ENCODE measurements at places on chromosomes 13 and 19.

- peak; percentile 75 for DNase-seq
Measured at GRCh38 chr19:3146677-3147100, 10.9 kb downstream of the GNA15 start.

DNA sequence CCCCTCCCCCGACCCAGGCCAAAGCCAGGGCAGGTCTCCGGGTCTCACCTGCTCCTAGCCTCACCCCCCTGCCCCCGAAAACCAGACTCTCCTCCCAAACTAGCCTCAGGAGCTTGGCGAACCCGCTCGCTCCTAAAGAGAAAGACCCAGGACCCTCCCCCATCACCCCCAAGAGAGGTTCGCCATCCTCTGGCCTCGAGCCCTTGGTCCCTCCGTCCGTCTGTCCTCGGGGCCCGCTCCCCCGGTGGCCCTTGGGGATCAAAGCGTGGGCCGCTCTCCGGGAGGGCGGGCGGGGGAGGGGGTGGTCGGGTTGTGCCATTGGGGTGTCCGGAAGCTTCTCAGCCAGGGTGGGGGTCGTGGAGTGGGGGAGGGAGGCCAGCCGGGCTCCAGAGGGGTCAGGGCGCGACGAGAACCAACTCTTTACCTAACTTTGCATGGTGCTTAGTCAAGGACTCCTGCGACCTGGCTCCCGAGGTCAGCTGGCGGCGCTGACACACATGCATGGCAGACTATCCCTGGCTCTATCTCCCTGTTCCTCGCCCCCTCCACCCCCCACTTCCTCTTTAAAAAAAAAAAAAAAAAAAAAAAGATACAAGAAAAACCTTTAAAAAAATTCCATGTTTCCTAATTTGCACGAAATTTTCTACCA is 15.6 kb downstream of the SMIM24 start:
- DNase-seq: no peak

DNA sequence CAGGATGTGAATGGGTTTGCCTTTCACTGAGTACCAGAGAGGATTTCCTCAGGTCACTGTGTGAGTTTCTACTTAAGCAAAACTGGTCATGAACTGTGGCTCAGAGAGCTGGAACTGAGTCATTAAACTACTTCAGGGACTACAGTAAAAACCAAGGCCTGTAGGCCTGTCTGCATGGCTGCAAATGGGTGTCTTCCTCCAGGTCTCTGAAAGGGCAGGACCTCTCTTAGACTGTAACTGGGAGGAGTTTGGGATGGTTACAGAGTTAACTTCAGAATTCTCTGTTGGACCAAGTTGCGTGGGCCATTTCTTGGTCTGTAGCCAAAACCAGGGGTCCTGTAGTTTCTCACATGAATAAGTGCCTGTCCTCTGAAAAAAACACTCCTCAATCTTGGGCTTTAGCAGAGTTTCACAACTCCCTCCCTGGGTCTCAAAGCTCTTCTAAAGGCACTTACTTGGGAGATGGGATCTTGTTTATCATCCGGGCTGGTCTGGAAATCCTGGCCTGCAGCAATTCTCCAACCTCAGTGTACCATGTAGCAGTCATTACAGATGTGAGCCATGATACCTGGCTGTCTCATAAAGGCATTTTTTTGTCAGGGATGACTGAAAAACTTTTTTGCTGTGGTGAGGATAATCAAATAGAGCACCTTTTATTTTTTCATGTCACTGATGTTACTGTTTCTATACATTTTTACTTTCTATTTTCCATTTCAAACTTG is 19.7 kb downstream of the ZNF714 start:
- no peak for DNase-seq

- no peak for DNase-seq
Measured at GRCh38 chr19:15871570-15871969, 26.3 kb downstream of the CYP4F2 start.

- DNase-seq: no peak
Measured at GRCh38 chr13:61247149-61247936, 168.3 kb downstream of the PCDH20 start.

DNA sequence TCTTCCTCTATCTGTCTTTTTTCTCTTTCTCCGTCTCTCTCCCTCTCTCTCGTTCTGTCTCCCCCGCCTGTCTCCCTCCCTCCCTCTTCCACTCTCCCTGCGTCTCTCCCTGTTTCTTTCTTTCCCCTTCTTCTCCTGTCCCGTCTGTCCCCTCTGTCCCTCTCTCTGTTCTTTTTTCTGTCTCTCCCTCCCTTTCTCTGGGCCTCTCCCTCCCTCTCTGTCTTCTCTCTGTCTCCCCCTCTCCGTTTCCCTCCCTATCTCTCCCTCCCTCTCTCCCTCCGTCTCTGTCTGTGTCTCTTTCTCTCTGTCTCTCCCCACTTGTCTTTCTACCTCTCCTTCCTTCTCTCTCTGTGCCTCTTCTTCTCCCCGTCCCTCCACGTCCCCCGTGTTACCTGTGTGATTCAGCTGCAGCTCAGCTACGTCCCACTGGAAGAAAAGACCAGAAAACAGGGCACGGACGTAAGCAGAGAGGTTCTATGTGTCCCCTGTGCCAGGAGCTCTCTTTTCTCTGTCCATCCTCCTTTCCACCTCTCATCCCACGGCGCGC is 1.2 kb downstream of the CD70 start:
- no peak for DNase-seq

DNA sequence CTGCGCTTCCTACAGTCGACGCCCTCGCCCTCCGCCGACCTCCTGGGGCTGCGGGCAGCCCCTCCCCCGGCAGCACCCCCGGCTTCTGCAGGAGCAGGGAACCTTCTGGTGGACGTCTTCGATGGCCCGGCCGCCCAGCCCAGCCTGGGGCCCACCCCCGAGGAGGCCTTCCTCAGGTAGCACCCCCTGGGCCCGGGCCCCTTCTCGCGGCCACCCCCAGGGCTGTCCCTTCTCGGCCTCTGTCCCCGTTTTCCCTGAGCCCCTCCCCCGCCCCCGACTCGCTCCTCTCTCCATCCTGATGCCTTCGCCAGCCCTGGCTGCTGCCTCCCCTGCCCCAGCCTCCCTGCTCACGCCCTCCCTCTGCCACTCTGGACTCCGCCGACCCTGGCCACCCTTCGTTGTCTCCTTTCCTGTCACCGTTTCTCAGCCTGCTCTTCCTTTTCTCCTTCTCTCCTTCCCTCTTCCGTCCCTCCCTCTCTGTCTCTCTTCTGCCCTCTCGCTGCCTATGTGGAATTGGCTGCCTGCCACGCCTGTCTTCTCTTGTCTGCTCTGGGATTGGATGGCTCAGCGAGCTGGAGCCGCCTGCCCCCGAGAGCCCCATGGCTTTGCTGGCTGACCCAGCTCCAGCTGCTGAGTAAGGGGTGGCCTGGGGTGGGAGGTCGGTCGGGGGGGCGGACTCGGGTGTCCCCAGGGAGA is 11.0 kb downstream of the FUZ start:
- no peak for DNase-seq

GRCh38 chr13:110108348-110109139 is 198.4 kb downstream of the COL4A1 start:
- no peak for DNase-seq

GRCh38 chr13:33547035-33547434 is 261.5 kb upstream of the STARD13 start:
- no peak for DNase-seq

DNA sequence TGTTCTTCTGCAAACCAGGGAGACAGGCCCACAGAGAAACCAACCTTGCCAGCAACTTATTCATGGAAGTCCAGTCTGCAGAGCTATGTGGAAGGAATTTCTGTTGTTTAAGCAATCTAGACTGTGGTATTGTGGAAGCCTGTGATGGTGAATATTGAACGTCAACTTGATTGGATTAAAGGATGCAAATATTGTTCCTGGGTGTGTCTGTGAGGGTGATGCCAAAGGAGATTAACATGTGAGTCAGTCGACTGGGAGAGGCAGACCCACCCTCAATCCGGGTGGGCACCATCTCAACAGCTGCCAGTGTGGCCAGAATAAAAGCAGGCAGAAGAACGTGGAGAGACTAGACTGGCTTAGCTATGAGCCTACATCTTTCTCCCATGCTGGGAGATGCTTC is 606.0 kb downstream of the EFNB2 start:
- no peak for DNase-seq

- DNase-seq: no peak
Measured at GRCh38 chr19:57359300-57359699, 4.1 kb upstream of the TRAPPC2B start.

- no peak for DNase-seq
Measured at GRCh38 chr13:112940236-112940635, 28.8 kb upstream of the MCF2L start.

- DNase-seq: no peak
Measured at GRCh38 chr13:58397596-58398387, 766.2 kb downstream of the PCDH17 start.

DNA sequence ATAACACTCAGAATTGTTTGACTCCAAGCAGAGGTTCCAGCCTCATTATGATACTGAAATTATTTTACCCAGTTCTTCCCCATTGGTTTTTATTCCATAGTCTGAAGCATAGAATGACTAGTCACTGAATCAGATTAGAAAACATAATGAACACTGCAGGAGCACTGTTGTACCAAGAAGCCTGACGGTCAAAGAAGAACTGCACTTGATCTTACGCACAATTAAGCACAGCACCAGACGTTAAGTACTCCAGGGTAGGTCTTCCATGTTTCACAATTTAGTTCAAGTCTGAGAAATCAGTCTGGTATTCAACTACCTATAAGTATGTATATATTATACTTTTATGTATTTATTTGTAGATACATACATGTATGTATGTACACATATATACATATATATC is 973.5 kb upstream of the SPRY2 start:
- no peak for DNase-seq

DNA sequence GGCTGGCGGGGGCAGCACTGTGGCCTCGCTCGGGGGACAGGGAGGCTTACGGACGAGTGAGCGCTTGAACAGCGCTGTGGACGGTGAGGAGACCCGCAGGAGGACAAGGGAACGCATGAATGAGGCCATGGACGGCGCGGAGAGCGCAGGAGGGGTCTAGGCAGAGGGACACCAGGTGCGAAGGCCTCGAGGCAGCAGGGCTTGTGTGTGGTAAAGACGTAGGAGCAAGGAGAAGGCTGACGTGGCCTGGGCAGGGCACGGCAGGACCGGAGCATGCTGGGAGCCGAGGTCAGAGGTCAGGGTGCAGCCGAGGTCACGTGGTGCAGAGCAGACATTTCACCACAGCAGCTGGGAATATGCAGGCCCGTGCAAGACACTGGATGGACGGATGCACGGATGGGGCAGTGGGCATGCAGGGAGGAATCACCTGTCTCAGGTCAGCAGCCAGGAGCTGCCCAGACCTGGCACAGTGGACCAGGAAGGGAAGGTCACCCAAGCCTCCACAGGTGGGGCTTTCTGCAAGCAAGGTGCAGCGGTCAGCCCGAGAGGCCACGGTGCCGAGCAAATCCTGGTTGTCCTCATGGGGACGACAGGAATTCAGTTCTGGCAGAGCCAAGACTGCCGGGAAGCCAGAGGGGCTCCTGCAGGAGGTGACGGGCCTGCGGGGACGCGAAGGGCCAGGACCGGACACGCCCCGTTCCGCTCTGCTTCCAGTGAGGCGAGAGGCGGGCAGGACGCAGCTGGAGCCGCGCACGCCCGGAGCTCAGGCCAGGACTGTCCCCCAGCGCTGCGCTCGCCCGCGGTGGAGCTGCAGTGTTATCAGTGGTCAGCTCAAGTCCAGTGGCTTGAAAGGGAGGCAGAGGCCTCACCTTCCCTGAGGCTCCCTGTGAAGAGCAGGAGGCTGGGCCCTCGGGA is 72.2 kb downstream of the RASA3 start:
- no peak for DNase-seq

GRCh38 chr13:37929308-37929707 is 59.7 kb upstream of the TRPC4 start:
- DNase-seq: no peak

DNA sequence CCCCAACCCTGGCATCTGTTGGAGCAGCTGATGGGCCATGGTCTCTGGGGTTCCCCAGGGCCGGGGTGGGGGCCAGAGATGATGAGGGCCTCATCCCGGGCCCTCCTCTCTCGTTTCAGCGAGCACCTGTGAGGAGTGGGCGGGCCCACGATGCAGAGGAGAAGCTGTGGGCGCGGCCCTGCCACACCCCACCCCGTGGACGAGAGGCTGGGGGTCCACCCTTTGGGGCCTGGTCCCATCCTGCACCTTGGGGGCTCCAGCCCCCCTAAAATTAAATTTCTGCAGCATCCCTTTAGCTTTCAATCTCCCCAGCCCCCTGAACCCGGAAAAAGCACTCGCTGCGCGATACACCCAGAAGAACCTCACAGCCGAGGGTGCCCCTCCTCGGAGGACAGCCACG is 5.6 kb downstream of the HMG20B start:
- no peak for DNase-seq

GRCh38 chr19:1063030-1063908 is 3.7 kb upstream of the ARHGAP45 start:
- peak; percentile 56 for DNase-seq

DNA sequence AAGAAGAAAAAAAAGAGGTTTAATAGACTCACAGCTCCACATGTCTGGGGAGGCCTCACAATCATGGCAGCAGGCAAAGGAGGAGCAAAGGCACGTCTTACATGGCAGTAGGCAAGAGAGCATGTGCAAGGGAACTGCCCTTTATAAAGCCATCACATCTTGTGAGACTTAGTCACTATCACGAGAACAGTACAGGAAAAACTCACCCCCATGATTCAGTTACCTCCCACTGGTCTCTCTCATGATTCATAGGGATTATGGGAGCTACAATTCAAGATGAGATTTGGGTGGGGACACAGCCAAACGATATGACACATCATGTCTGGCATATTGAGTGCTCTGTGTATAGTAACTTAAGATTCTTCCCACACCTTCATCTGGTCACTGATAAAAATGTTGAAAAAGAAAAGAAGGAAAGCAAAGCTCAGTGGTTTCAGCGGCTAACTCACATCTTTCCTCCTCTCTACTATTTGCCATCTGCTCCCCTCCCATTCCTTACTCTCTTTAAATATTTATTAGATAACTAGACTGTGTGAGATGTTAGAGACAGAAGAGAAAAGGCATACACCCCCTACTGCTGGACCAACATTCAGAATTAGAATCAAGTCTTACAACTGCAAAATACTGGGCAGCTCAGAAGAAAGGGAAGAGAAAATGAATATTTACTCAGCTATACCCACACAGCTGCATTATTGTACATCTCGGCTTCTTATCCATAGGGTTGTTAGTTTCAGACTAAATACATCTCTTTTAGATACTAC is 60.1 kb upstream of the AKAP11 start:
- DNase-seq: no peak

DNA sequence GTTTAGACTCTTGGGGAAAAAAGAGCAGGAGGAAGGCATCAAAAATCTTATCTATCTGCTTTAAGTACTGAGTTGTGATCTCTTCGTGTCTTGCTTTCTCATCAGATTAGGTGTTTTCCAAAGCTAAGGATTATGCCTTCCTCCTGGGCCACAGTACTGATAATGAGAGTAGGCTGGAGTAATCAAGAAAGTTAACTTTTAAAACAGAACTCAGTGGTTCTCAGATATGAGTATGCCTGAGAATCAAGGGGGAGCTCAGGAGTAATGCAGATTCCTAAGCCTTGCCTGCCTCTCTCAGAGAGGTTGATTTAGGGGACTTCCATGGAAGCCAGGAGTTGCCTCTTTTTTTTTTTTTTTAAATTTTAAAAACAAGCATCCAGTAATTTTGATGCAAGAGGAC is 23.5 kb downstream of the CDADC1 start:
- DNase-seq: no peak

GRCh38 chr13:31167490-31167889 is 5.8 kb upstream of the HSPH1 start:
- no peak for DNase-seq
